ENCODE measurements at places on chromosomes 2 and 18.
A peak's percentile ranks its signal among the peaks of the same experiment; 100 is the strongest.

DNA sequence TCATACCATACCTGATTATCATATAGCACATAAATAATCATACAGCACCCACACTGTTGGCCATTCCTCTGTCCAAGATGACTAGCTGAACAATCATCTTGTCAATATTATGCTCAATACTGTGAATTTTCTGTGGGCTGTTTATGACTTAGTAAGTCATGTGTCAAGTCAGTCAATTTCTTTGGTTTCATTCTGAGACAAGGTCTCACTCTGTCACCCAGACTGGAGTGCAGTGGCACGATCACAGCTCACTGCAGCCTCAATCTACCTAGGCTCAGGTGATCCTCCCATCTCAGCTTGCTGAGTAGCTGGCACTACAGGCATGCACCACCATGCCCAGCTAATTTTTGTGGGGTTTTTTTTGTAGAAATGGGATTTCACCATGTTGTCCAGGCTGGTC lies 5.7 kb downstream of the MCM6 start:
- no peak for DNase-seq

DNA sequence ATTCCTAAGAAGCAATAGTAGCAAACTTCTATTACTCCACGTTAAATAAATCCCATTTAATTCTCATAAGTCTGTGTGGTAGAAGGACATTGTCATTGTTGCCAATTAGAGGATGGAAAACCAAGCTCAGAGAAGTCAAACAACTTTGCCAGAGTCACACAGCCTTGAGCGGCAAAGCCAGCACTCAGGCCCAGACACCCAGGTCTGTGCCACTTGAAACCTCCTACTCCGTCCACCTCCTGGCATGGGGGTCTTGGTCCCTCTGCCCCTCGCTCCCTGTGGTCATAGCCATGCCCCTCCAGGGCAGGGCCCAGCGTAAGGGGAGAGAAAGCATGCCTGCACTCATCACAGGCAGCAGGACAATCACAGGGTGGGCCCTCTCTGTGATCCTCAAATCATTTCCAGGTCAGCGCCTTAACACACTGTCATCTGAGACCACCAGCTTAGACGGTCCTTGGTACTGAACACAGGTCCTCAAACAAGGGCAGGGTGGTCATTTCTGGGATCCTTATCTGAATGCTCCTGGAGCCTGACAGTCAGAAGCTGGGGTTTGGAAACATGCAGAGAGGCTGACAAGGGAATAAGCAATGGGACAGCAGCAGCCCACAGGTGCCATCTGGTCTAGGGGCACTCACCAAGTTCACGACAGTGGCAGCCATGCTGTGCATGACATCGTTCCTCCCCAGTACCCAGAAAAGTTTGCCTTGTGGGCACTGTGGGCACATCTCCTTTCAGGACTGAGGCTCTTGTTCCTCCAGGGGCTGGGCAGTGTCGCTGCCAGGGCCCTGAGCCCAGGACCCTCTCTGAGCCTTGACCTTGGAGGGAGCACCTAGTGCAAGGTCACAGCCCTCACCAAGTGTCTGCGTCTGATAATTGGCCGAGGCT lies 38.2 kb downstream of the FAM178B start:
- DNase-seq, result no peak

DNA sequence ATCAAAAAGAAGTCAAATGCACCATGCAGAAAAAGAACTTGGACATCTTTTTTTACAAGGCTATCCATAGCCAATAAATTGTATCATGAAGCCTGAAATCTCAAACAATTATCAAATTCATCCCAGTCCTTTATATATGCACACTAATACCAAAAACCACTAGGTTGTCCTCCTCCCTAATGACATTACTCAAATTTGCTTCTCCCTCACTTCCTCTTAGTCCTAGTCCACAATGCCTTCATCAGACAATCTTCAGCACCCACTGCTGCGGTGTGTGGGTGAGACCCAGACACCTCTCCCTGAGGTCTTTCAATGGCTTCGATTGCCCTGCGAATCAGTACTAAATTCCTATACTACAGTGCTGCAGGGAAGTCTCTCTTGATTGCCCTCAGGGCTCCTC lies 58.1 kb downstream of the CLASP1 start:
- no peak for DNase-seq

DNA sequence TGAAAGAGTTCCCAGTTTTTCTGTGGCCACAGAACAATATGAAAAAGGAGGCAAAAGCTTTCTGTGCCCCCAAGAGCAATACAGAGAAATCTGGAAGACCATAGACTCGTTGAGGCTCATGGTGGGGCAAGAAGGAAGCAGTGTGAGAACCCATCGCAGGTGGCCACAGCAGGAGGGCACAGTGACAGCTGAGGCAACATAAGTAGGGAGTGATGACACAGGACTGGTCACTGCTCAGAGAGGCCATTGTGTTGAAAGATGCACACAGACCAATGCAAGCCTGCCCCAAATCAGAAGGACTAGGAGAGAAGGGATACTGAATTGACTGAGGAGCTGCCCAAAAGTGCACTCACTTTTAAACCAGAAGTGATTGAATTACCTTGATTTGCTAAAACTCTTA lies 483.6 kb downstream of the EPHA4 start:
- DNase-seq, result no peak

DNA sequence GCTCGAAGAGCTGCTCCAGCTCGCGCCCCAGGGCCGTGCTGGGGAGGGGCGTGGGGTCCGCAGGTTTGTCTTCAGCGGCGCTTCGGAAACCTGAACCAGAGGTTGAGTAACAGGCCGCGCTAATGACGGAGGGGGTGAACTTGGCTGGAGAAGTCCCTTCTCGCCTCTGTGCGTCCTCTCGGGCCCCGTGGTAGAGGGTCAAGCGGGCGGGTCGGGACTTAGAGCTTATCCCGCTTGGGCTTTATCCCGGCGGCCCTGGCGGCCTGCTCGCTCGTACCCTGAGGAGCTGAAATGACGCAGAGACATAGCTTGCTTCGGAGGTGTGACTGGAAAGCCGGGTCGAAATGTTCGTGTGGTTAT lies 479 bp downstream of the RNMT start:
- DNase-seq, result peak; percentile 83

- no peak for DNase-seq
Observed at GRCh38 chr18:5066380-5066977, 130.6 kb downstream of the AKAIN1 start.

DNA sequence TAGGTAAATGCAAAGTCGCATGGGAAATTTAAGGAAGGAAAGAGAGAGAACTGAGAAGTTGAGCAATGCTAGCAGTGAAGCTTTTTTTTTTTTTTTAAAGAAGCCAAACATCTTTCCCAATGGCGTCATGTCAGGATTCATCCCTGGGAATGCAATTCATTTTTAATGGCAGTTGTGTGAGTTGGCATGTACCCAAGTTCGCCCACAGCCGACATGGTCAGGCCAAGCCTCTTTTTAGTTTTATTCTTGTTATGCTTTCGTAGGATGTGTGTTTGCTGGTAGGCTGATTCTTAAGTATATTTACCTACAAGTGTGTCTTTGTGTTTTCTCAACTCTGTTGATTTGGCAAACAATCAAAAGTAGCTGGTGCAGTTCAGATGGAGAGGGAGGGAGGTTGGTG lies 127.6 kb upstream of the ITGA6 start:
- peak; percentile 75 for DNase-seq

DNA sequence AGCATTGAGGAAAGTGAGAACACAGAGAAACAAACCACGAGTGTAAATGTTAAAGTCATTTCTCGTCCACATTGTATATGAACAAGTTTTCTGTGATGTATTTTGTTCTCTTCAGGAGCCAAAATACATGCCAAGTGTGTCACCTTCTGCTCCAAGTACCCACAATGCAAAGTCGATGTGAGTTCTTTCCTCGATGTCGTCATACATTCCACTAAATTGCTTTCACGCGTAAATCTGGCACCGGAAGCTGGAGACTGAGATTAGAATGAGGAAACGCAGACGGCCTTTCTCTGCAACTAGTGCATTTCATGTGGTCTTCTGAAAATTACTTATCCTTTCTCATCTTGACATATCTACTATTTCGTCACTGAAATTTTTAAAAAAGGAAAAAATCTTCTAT lies 118.5 kb upstream of the SALL3 start:
- no peak for DNase-seq

- DNase-seq, result no peak
Observed at GRCh38 chr2:73232403-73233153, 461 bp downstream of the PRADC1 start.

GRCh38 chr2:164562666-164563065 lies 58.6 kb downstream of the GRB14 start:
- DNase-seq, result no peak

DNA sequence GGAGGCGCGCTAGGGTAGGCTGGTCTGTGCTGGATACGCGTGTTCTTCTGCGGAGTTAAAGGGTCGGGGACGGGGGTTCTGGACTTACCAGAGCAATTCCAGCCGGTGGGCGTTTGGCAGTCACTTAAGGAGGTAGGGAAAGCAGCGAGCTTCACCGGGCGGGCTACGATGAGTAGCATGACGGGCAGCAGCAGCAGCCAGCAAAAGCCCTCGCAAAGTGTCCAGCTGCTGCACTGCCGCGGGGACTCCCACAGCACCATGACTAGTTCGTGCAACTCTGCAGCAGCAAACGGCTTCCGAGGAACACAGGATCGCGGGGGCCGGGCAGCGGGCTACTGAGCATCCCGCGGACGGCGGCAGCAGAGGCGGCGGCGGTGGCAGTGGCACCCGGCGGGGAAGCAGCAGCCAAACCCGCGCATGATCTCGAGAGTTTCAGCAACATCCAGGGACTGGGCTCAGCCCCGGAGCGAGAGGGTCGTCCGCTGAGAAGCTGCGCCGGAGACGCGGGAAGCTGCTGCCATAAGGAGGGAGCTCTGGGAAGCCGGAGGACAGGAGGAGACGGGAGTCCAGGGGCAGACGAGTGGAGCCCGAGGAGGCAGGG lies 368 bp downstream of the TMEFF2 start:
- no peak for DNase-seq

DNA sequence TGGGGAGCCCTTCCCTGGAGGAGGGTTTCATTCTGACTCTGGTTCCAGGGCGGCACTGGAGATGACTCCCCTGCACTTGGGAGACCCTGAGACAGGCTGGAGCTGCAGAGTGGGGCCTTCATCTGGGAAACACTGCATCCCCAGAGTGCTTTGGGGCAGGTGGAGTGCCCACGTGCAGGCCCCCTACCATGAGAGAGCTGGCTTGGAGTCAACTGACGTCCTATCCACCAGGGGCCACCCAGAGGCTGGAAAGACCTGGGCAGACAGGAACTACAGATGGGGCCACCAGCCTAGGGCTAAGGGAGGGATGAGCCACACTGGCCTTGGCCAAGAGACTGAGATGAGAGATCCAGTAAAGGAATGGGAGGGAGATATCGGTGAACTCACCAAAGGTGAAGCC lies 153.8 kb downstream of the ASB1 start:
- no peak for DNase-seq

- DNase-seq, result no peak
Observed at GRCh38 chr2:190457256-190457655, 49.1 kb downstream of the MFSD6 start.

DNA sequence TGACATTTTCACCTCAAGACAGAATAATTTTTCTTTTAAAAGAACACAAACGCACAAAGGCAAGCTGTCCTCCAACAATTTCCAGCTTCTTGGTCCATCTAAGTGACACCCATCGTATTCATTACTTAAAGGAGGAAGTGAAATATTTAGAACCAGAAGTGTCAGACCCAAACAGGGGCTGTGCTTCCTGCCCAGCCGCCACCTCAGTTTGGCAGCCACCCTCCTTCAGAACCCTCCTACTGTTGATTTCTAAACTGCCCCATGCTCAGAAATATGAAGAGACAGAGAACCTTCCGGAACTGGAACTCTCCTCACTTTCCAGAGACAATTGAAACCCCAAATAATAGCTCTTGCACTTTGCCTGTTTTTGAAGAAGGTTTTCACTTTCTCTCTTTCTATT lies 734.8 kb upstream of the SALL3 start:
- no peak for DNase-seq

GRCh38 chr2:131006561-131006960 lies 86.7 kb downstream of the FAM168B start:
- no peak for DNase-seq

GRCh38 chr2:191846515-191847476 lies at the start of gene CAVIN2:
Gene CAVIN2, minus strand, starts transcription at chr2:191847088. Its CDS starts 163 bp downstream, at chr2:191846925.
- DNase-seq, result peak; percentile 81

DNA sequence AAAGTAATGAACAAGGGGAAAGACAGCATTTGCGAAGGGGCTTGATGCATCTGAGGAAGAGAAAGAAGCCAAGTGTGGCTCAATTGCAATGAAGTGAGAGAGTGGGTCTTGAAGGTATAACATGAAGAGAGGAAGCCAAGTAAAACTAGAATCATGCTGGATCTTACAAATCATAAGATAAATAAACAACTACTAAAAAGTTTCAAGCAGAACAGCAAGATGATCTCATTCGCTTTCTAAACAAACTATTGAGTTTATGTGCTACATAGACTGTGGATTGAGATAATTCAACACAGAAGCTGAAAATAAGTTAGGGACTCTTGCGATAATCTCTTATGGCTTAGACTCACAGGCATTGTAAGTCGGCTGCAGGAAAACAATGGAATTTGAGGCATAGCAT lies 1310.5 kb upstream of the NRXN1 start:
- no peak for DNase-seq

DNA sequence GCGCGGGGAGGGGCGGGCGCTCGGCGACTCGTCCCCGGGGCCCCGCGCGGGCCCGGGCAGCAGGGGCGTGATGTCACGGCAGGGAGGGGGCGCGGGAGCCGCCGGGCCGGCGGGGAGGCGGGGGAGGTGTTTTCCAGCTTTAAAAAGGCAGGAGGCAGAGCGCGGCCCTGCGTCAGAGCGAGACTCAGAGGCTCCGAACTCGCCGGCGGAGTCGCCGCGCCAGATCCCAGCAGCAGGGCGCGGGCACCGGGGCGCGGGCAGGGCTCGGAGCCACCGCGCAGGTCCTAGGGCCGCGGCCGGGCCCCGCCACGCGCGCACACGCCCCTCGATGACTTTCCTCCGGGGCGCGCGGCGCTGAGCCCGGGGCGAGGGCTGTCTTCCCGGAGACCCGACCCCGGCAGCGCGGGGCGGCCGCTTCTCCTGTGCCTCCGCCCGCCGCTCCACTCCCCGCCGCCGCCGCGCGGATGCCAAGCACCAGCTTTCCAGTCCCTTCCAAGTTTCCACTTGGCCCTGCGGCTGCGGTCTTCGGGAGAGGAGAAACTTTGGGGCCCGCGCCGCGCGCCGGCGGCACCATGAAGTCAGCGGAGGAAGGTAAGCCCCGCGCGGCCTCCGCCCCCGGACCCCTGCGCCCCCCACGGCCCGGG lies at the start of gene NFATC1:
NFATC1 (plus strand) TSS at position 170 of the 644 bp plus-strand sequence; CDS start at position 465, 295 bp downstream.
- DNase-seq, result peak; percentile 82

- DNase-seq, result peak; percentile 27
Observed at GRCh38 chr2:63378589-63378988, 209.7 kb downstream of the WDPCP start.

GRCh38 chr18:33755931-33756560 lies 178.0 kb downstream of the ASXL3 start:
- peak; percentile 93 for DNase-seq

GRCh38 chr2:98903767-98904485 lies 32.1 kb downstream of the CRACDL start:
- no peak for DNase-seq

GRCh38 chr2:112168422-112169124 lies 30.4 kb downstream of the FBLN7 start:
- DNase-seq, result no peak

All from fibroblast of villous mesenchyme (primary cell).